Activated CD8-positive, alpha-beta T cell treated with anti-CD3 and anti-CD28 coated beads for 36 hours (primary cell): ENCODE measurements at places on chromosomes 5 and 9. TPM values are rescaled to one million over a fixed set of nuclear protein-coding genes. Genes with fewer than 3 reads are reported as not detected.

DNA sequence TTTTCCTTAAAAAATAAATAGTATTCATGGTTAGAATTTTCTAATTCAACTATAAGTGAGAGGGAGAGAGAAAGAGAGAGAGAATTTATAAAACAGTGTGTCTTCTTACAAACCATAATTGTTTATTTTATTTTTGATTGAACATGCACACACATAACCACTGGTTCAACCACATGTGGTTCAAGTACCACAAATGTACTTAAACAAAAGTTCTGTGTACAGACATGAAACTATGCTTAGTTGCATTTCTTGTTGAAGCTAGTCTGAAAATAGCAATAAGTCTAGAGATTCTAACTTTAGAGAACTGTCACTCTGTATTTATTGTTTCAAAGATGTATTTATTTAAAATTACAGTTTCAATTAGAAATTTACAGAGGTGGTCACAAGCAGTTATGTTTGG lies 130.6 kb upstream of the PDE4D start:
- DNase-seq, result no peak

- DNase-seq, result no peak
These were observed 247.4 kb downstream of the ARL15 start for GRCh38 chr5:54062958-54063357.

- DNase-seq, result no peak
These were observed 6.9 kb downstream of the FAM163B start for GRCh38 chr9:133602277-133602676.

The C9 gene
- not detected for total RNA-seq

GRCh38 chr9:36142510-36143244 lies 6.1 kb downstream of the GLIPR2 start:
- DNase-seq, result no peak

The CHSY3 gene
- not detected for total RNA-seq

The SMIM33 gene
- 0.16 TPM for total RNA-seq

The GABRP gene
- total RNA-seq, result not detected

- DNase-seq, result no peak
These were observed 1787.7 kb downstream of the EFNA5 start for GRCh38 chr5:105882956-105883481.

DNA sequence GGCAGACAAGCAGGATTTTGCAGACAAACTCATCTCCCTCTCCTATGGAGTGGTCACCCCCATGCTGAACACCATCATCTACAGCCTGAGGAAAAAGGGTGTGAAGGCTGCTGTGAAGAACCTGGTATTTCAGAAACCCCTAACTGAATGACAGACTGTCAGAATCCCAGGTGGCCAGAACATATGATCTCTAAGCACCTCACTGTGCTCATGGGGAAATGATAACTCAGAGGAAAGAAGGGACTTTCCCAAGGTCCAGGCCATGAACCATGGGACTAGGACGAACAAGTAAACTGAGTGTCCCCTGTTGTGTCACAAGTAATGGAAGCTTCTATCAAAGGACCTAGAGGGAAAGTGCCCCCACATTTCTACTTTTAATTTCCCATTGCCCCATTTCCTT lies 14.7 kb upstream of the RECK start:
- DNase-seq, result no peak

- DNase-seq, result no peak
These were observed 291.0 kb downstream of the DOCK8 start for GRCh38 chr9:505741-506059.

- DNase-seq, result no peak
These were observed 338.6 kb downstream of the EBF1 start for GRCh38 chr5:158761161-158761560.

- no peak for DNase-seq
These were observed 12.9 kb downstream of the NOL6 start for GRCh38 chr9:33460854-33461253.

DNA sequence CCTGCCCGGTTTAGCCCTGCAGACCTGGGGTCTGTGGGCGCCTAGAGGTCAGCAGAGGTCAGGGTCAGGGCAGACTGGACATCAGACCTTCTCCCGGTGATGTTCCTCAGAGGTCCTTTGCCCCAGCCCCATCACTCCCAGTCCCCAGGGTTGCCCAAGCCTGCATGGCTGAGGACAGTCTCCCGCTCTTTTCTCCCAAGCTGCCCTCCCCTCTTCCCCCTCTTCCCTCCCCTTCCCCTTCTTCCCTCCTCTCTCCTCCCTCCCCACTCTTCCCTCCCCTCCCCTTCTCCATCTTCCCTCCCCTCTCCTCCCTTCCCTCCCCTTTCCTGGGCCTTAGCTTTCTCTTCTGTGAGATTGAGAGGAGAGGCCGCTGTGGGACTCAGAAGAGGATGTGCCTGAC lies 10.4 kb downstream of the LHX3 start:
- no peak for DNase-seq

GRCh38 chr9:137025517-137025966 lies 2.5 kb downstream of the ABCA2 start:
- no peak for DNase-seq

- no peak for DNase-seq
These were observed 42.7 kb upstream of the NUDT12 start for GRCh38 chr5:103605277-103605676.
